ENCODE measurements at places on chromosomes 13 and 19. TPM values are rescaled to one million over a fixed set of nuclear protein-coding genes. Genes with fewer than 3 reads are reported as not detected.

DNA sequence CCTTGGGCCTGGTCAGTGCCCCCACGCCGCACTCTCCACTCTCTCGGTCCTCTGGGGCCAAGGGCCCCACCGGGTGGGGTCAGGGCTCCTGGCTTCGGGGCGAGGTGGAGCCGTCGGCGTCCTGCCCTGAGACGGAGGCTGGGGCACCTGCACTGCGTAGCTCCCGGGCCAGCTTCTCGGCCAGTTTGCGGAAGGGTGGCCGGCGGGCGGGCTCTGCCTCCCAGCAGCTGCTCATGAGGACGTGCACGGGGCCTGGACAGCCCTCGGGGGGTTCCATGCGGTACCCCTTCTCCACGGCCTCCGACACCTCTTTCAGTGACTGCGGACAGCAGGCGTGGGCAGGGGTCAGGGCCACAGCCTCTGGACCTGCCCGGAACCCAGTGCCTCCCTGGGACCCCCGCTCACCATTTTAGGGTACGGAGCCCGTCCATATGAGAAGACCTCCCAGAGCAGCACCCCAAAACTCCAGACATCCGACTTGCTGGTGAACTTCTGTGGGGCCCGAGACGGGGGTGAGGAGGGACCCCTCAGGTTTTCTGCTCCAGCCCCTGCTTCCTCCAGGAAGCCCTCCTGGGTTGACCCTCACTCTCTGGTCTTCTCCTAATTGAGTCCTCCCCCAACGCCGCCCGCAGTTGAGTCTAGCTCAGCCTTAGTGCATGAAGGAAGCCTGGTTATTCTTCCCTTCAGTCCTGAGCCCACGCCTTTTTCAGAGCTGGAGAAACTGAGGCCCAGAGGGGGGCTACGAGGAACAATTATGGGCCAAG is 6.3 kb upstream of the RAX2 start:
- DNase-seq = no peak

DNA sequence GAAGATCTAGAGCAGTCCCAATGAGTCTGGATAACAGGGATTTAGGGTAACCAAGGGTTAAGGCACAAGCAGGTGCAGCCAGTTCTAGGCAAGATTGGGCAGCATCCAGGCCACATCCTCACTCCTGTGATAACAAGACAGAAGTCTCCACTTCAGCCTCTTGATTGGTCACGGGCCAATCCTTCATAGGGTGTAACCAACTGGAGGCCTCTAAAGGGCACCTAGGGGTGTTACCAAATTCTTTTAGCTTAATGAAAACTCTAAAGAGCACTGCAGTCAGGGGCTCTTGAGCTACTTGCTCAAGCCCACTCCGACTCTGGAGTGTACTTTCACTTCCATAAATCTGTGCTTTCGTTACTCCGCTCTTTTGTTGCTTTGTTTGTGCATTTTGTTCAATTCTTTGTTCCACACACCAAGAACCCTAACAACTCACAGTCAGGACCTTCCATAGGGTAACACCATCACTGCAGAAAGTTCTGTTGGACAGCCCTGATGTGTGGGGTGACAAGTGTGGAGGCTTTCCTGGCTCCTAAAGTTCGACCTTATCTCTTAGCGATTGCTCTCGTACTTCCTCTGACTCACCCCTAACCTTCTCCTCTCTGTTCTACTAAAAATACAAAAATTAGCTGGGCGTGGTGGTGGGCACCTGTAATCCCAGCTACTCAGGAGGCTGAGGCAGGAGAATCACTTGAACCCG is 36.1 kb downstream of the ZSWIM9 start:
- no peak for DNase-seq

GRCh38 chr13:67518785-67519184 is 288.6 kb upstream of the PCDH9 start:
- no peak for DNase-seq

- no peak for DNase-seq
Observed at GRCh38 chr13:68506888-68507551, 1276.9 kb upstream of the PCDH9 start.

GRCh38 chr13:57527114-57527735 is 104.3 kb upstream of the PCDH17 start:
- no peak for DNase-seq

Gene PDX1
- total RNA-seq = not detected

Gene MISP3
- 1.6 TPM for total RNA-seq

Gene PIAS4
- total RNA-seq = 21.6 TPM

Gene SULT2A1
- total RNA-seq = not detected

Data from omental fat pad (tissue), 4 donors.